NCI-H1436 treated with DMSO at 0.1 percent for 48 hours (cell line): ENCODE measurements at places on chromosomes 2 and 18.

DNA sequence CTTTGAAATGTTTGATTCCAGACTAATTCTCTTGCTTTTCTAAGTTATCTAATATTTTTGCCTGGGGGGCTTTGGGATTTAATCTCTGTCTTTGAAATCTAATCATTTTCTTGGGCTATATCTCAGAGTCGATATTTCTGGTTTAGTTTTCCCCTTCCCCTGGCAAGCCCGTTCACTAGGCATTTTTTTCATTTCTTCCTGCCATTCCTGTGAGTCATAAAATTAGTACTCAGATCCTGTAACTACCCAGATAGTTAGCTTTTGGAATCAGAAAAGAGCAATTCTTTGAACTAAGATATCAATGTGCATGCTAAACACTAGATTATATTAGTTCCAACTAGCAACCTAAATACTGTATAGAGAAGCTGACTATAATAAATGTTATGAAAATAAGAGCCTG is 29.4 kb upstream of the RNF149 start:
- DNase-seq = no peak

GRCh38 chr2:37894601-37895000 is 30.5 kb upstream of the RMDN2 start:
- DNase-seq = no peak

DNA sequence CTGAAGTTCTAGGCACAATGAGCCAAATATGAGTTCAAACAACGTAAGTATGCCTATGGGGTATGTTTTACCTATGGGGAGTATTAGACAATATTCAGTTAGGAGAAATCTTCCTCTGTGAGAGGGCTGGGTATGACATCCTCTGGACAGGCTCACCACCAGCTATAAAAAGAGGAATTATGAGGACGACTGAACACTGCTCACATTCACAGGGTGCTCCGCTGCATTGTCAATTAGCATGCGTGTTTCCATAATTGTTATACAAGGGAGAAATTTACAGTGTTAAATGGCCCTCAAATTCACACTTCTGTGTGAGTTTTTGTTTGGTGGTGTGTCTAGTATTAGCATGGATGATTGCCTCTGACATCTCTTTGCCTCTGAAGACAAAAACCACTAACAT is 700.4 kb downstream of the BCL11A start:
- no peak for DNase-seq

GRCh38 chr2:79116997-79117928 is 3.0 kb upstream of the REG1A start:
- DNase-seq = no peak

- no peak for DNase-seq
These were observed 52.5 kb downstream of the CCDC141 start for GRCh38 chr2:178997477-178997876.

- no peak for DNase-seq
These were observed 1.1 kb upstream of the KDM3A start for GRCh38 chr2:86439879-86440630.

GRCh38 chr2:239369631-239370161 is 31.1 kb downstream of the HDAC4 start:
- no peak for DNase-seq

DNA sequence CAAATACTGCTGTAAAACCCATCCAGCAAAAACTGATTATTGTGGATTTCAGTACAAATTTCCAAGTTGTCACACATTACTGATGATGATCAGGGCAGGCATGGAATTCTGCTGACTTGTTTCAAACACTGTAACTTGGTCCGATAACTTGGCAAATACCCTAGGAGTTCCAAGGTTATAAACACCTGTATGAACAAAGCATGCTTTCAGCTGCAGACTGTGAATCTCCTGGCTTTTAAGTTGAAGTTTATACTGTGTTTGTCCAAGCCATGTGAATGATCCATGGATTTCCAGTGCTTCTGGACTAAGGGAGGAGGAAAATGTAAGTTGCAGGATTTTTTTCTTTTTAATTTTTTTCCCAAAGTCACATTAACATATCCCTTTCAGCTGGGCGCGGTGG is 70.0 kb upstream of the SLC25A52 start:
- DNase-seq = no peak

GRCh38 chr2:229701716-229702115 is 12.6 kb downstream of the DNER start:
- no peak for DNase-seq

DNA sequence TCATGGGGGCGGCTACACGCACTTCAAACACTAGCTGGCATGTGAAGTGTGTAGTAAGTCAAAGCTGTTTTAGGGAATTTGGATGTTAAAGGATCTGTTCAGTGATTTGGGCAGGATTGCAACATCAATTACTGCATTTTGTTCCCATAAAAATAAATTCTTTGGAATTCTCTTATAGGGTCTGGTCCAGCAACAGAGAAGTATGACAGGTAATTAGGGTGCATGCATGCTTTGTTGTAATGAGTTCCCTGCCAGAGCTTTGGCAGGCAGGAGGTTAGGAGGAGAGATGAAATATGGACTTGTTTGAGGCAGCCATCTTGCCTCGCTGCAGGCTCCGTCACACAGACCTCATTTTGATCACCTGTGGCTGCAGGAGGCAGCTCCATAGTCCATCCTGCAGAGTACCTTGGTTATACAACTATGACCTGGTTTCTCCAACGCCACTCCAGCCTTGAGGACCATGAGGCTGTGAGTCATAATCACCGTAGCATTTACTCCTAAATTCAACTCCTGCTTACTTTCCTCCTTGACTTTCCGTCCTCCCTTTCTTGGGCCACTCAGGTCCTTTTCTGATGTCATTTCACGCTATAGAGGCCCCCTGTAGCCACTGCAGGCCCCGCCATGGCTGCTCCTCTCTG is 26.5 kb upstream of the EML4 start:
- no peak for DNase-seq

DNA sequence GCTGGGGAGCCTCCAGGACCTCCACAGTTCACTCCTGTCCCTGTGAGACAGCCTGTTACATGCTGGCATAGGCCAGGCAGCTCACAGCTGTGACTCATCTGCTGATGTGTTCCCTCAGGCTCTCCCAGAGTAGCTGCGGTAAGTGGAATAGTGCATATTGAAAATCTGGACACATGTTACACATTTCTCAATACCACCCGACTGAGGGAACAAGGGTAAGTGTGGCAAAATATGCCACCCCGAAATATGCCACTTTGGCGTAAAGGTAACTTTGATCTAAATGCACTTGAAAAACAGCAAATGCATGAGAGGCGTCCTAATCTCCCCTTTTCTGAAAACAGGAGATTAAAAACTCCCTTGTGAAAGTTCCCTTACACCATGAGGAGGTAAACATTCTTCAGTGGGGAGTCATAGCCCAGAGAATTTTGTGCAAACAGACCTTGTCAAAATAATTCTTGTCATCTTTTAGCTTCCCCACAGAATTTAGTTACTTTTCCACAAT is 557.9 kb downstream of the CCDC85A start:
- no peak for DNase-seq

DNA sequence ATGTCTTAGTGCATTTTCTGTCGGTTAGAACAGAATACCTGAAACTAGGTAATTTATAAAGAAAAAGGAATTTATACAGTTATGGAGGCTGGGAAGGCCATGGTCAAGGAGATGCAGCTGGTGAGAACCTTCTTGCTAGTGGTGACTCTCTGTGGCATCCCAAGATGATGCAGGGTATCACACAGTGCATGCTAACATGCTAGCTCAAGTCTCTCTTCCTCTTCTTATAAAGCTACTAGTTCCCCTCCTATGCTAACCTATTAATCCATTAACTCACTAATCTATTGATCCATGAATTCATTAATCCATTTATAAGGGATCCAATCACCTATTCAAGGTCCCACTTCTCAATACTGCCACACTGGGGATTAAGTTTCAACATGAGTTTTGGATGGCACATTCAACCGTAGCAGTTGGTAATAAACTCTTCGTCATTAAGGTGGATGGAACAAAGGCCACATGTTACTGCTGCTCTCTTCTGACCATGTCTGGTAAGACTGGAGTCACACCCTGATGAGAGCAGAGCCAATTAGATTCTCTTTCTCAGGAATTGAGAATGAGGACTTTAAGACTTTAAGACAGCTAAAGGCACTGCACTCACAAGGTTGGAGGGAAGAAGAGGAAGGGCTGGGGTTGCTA is 211.6 kb upstream of the SMAD7 start:
- DNase-seq = no peak

DNA sequence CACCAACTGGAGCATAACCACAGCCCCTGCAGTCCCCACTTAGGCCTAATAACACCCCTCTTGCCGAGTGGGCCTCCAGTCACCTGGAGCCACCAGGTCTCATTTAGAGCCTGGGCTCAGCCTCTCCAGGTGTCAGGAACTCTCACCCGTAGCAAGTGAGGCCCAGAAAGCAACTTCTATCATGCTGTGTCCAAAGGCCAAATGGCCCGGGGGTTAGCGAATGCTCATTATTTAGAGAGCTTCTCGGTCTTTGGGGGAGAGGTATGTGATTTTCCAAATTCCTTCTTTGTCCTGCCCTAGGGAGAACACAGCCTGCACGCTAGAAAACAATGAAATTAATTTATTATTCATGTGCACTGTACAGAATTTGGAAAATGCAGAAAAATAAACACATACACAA is 109.9 kb upstream of the PTPRM start:
- DNase-seq = no peak

DNA sequence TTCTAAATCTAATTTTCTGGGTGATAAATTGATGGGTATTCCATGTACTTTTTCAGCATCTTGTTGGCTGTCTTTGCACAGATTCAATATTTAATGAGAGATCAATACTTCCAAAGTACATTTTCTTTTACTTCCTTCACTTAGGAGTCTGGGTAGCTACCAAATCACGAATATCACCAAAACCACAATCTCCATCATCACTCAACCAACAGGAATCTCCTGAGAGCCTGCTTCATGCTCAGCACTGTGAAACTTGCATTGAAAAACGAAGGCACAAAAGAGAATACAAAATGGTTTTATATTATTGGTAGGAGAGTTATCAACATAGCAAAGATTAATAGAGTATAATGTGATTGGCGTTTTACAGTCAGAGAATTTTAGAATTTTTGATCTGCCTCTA is 261.5 kb upstream of the DSEL start:
- no peak for DNase-seq

- DNase-seq = no peak
These were observed 59.4 kb downstream of the ADCY3 start for GRCh38 chr2:24860631-24861030.

DNA sequence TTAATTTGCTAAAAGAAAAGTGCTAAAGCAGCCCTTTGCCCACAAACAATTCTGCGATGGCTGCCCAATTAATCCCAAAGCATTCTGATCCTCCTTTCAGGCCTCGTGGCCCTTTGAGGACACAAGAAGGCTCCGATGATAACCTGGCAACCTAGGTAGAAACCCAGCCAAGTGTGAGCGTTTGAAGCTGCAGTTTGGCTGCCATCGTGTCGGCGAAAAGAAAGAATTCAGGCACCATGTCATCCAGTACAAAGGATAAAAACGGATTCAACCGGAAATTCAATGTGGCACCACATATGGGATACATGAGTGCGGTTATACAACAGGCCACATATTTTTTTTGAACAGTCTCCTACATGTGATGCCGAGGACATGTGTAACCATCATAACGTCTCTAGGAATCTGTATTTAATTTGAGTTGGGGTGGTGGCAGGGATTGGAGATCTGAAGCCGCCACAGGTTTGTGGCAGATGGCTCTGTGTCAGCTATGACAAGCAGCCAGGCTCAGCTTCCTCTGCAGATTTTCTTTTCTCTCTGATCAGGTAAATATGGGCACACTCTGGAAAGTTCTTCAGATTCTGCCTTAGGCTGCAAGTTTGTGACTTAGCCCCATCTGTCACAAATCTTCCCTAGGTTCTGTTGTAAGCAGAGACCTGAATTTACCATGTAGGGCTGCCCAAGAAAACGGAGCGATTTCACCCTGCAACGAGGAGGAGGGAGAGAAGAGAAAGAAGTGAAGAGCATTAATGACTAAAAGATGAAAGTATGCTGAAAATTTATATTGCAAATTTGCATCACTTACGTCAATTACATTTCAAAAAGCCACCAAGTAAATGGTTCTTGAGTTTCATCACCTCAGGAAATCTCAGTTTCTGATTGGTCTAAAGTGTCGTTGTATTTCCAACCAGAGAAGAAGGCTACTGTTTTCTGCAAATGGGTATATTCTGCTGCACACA is 573.2 kb downstream of the ZEB2 start:
- DNase-seq = no peak

DNA sequence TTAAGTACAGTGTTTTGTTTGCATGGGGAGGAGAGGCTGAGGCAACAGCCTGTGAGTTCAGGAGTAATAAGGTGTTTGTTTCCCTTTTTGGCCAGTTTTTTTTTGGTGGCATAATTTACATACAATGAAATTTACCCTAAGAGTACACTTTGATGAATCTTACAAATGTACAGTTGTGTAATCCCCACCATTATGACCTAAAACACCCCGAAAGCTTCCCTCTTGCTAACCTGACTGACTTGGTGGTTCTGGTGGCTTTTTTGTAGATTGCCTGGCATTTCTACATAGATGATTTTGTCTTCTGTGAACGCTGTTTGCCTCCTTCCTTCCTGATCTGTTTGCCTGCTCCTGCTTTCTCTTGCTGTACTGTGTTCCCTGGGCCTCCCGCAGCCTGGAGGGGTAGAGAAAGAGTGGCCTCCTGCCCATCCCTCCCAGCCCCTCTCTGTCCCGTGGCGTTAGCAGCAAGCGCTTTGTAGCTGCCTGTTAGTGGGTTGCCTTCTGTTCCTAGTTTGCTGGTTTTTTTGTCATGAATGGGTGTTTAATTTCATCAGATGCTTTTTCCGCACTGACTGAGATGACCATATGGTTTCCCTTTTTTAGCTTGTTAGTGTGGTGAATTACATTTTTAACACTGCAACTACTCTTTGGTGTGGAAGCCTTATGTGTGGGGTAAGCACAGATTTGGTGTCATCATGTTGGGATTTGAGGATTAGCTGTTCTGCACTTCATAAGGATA is 32.1 kb downstream of the ASAP2 start:
- DNase-seq = no peak

DNA sequence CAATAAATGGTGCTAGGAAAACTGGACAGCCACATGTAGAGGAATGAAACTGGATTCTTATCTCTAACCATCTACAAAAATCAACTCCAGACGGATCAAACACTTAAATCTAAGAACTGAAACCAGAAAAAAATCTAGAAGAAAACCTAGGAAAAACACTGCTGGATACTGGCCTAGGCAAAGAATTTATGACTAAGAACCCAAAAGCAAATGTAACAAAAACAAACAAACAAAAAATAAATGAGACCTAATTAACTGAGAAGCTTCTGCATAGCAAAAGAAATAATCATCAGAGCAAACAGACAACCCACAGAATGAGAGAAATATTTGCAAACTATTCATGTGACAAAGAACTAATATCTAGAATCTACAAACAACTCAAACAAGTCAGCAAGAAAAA is 314.0 kb upstream of the REV1 start:
- DNase-seq = no peak

DNA sequence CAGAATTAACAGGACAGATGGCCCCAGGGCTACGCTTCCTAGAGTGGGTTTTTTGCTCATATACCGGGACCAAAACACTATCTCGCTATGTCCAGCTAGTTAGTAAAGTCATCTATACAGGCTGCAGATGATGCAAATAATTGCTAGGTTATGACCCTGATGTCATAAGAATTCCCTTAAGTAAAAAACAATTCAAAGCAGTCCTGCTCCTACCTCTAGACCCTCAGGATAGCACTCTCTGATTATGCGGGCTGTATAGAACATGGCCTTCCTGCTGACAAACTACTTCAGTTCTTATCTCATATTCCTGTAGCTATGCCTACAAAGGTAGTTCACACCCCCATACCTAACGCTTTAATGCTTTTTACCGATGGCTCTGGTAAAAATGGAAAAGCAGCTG is 13.2 kb downstream of the DYNAP start:
- no peak for DNase-seq
